Fibroblast of upper back skin (primary cell): ENCODE measurements at places on chromosomes 13 and 19.

GRCh38 chr13:75309981-75310580 is 171.9 kb downstream of the TBC1D4 start:
- no peak for DNase-seq

DNA sequence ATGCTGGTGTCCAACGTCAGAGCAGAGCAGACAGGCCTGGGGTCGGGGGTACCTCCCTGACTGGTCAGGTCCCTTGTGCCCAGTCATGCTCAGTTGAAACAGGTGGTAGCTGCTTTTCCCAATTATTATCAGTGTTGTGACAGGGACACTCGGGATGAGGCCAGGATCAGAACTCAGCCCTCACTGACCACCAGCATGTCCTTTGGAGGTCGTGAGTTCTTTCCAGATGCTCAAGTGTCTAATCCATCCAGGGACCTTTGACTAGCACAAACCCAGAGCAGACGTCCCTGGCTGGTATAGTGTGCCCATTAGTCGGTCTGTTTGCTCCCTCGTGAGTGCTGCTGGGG is 22.4 kb downstream of the MAU2 start:
- no peak for DNase-seq

DNA sequence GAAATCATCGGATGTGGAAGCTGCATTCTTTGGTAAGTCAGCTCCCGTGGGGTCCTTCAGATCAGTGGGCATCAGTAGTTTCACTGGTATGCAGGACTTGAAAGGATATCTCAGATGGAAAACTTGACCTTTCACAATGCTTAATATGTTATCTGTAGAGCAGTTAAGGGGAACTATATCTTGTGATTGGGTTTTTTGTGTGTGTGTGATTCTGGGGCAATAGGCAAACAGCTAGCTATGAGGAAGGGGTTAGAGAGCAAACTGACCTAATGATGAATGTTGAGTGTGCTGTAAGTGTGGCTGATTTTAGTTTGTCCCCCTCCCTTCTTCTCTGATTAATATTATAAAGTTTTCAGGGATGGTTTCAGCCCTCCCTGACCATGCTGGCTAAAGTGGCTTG is 53.3 kb downstream of the ACSBG2 start:
- no peak for DNase-seq

- no peak for DNase-seq
These were observed 523.7 kb upstream of the HTR2A start for GRCh38 chr13:47420568-47420967.

- DNase-seq = no peak
These were observed 4.8 kb upstream of the NFIC start for GRCh38 chr19:3361384-3362216.
